ENCODE measurements at places on chromosomes 11 and 22.

DNA sequence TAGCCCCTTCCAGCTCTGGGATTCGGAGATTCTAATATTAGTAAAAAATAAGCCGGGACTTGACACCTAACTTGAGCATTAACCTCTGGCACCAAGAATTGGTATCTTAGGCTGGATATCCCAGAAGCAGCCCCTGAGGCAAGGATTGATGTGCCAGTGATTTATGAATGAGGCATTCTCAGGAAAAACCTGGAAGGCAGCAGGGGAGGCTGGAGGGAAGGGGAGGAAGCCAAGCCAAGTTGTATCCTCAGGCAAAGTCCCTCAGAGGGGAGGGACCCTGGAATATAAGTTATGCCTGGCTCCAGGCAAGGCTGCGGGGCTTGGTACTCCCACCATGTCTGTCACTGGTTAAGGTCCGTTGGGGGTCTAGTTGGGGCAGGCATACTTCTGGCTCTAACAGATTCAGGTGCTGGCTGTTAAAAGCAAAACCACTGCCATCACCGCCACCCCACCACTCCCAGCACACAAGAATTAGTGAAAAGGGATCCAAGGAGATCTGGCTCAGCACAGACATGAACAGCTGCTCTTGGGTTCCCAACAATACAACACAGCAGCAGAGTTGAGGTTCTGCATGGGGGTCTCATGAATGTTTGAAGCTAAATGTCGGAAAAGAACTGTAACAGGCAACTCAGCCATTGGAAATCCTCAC, 29.8 kb downstream of the LMO2 start:
- no peak for DNase-seq

- no peak for DNase-seq
Observed at GRCh38 chr11:76209375-76209972, 3.2 kb upstream of the WNT11 start.

GRCh38 chr11:65223011-65223410, 38.8 kb upstream of the POLA2 start:
- DNase-seq = no peak

DNA sequence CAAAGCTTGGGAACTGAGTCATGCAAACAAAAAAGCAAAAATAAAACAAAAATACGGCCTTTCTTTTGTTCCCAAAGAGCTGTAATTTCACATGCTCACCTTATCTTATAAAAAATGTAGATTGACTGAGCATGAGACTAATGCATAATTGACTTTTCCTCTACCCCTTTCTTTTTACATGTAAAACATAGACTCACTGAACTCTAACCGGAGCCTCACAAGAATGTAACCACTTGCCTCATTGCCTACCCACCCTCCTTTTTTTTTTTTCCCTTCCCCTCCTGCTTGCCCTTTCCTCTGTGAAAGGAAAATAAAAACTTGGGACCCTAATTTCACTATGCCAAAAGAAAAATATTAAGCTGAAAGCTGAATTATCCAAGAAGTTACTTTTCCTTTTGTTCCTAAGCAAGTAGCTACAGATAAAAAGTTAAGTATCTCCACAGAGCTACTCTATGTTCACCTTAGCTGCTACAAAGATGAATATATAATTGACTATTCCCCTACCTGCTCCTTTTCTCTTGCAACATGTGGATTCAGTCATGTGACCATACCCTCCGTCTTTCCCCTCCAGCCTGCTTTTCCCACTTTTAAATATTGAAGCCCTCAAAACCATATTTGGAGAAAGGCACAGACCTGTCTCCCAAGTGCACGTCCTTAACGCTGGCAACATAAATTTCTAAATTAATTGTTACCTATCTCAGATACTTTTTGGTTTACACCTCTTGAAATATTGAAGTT, 39.6 kb upstream of the WEE1 start:
- no peak for DNase-seq

DNA sequence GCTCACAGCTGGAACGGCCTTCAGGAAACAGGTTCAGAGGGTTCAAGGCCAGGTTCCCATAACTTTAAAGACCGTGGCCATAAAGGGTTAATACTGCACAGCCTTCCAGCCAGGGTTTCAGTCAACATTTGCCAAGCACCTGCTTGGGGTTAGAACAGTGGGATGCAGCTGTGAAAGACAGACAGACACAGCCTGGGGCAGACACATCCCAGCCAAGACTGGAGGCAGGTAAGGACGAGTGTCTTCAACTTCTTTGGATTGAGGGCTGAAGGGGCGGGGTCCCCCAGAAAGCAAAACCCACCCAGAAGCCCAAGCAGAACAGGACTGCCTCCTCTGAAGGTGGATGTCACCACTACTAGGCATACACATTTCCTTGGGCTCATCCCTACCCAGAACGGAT, 14.3 kb downstream of the ARFGAP2 start:
- no peak for DNase-seq

GRCh38 chr11:104279587-104279986, 115.6 kb upstream of the PDGFD start:
- DNase-seq = no peak

- DNase-seq = peak; percentile 54
Observed at GRCh38 chr11:123061403-123062157, at the start of gene HSPA8. TSS of gene HSPA8 (minus strand) at chr11:123062136. CDS start at chr11:123061324, 812 bp downstream.

DNA sequence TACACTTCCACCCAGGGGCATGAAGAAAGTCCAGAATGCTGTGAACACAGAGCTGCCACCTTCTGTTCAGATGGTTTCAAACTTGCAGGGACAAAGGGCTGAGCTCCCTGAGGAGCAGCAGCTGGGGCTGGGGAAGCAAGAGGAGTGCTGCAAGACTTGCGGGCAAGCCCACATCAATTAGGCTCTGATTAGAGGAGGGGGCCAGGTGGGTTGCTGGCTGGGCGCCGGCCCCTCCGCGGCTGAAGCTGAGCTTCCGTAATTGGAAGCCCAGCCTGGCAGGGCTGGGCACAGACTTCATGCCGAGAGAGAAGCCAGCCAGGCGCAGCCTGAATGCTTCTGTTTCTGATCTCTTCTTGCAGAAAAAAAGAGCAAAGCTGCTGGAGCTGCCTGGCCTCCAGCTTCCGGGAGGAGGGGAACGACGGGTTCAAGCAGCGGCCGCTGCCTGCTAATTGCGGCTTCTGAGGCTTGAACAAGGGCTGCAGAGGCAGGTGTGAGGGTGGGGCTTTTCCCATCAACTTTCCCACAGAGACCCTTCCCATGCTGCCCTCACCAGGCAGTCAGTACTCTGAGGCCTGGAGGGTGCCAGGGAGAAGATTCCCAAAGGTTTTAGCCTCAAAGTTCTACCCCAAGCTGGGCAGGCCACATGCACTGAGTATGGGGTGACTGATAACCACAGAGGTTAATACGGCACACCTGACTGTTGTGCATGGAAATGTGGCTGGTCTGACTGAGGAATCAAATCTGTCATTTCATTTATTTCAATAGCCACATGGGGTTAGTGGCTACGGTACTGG, 91.1 kb upstream of the LMO1 start:
- no peak for DNase-seq

DNA sequence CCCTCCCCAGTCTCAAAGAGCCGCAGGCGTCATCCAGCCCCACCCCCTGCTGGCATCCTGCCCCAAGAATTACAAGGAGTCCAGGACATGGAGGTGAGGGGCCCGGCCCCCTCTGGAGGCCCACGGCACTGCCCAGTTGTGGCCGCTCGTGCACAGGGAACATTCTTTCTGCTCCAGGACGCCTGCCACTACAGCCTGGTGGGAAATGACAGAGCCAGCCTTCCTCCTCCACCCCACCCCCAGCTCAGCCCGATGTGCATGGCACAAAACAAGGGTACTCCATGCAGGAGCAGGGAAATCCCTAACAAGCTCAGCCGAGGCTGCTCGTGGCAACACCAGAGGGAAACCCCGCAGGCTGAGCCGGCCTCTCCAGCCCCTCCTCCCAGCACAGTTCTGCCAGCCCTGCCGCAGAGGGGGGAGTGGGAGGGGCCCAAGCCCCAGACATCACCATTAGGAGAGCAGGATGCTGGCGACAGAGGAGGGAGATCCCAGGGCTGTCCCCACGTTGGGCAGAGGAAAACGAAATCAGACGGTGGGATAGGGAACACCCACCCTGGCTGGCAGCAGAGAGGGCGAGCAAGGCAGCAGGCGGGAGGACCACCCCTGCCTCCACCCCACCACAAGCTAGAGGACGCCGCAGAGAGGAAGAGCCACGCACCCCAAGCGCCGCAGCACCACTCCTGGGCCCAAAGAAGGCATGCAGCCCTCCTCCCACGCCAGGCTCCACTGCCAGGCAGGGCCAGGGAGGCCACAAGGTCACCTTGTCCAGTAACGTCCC, 10.0 kb downstream of the IGSF9B start:
- DNase-seq = no peak

GRCh38 chr11:59173964-59174663, 2.2 kb downstream of the DTX4 start:
- no peak for DNase-seq

GRCh38 chr22:20234760-20235388, 33.2 kb downstream of the RTN4R start:
- DNase-seq = no peak

- DNase-seq = no peak
Observed at GRCh38 chr11:17394743-17395390, 6.4 kb upstream of the KCNJ11 start.

- no peak for DNase-seq
Observed at GRCh38 chr11:133911171-133911570, 45.6 kb downstream of the IGSF9B start.

- peak; percentile 49 for DNase-seq
Observed at GRCh38 chr22:24156141-24156912, 25.0 kb upstream of the SUSD2 start.

GRCh38 chr11:70532731-70533130, 134.4 kb downstream of the CTTN start:
- DNase-seq = no peak

DNA sequence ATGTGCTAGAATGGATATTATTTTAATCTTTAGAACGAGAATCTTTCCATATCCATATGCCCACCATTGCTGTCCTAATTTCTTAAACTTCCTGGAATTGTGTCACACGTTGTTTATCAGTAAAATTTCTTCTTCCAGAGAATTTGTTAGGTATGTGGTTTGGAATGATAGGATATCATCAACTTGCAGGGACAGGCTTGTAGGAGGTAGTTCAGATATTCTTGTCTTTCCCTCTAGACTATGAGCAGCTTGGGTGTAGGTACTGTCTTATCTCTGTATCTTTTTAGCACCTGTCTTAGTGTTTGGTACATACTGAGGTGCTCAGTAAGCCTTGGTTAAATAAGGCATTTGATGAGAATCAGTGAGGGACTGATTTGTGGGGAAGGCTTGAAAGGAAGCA, 3.4 kb downstream of the CTNND1 start:
- no peak for DNase-seq

DNA sequence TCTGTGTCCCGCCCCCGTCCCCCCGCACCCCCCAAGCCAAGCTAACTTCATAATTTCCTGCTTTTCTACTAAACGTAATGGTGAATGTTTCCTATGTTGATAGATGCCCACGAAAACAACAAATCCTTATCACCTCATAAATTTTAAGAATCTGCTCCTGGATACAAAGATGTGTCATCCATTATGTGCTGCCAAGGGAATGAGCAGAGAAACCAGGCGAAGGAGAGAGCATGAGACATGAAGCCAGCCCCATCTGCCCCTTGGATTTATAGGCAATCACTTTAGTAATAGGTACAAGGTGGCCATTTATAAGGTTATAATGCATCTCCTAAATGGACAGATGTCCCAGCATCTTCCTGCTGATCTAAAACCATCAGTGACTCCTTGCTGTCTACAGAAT, 30.3 kb downstream of the LAYN start:
- no peak for DNase-seq

- no peak for DNase-seq
Observed at GRCh38 chr11:44811841-44812448, 85.2 kb downstream of the TSPAN18 start.

DNA sequence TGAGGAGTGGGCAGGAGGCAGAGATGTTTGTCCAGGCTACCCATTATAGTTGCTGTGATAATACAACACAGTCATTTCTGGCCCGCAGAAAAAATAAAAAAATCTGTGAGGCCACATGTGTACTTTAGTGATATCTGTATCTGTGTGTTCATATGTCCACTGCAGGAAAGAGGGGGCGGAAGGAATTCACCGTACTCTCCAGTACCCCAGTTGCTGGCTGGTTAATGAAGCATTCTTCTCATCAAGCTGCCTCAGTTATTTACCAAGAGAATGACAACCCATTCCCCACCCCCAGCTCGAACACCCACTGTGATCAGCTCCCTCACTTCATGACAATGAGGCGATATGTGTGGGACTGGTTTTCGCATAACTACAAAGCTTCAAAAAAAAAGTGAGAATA, 309.3 kb downstream of the SOX6 start:
- DNase-seq = no peak

- no peak for DNase-seq
Observed at GRCh38 chr22:44341431-44342346, 28.9 kb upstream of the SHISAL1 start.

DNA sequence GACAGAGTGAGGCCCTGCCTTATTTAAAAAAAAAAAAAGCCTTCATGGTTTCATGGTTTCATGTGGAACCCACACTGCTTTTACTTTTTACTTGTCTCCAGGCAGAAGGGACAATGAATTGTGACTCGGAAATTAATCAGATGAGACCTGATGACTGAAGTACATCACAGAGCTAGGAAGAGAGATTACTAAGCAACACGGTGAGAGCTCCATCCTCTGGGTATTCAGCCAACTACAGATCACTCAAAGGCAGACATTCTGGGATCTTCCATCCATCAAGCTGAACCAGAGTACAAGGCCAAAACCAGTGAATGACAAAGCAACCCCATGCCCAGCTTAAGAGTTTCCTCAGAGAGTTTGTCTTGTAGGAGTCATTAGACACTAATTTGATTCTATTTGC, 433.2 kb downstream of the SOX6 start:
- no peak for DNase-seq

- DNase-seq = no peak
Observed at GRCh38 chr11:109892321-109892794, 200.8 kb upstream of the ZC3H12C start.

DNA sequence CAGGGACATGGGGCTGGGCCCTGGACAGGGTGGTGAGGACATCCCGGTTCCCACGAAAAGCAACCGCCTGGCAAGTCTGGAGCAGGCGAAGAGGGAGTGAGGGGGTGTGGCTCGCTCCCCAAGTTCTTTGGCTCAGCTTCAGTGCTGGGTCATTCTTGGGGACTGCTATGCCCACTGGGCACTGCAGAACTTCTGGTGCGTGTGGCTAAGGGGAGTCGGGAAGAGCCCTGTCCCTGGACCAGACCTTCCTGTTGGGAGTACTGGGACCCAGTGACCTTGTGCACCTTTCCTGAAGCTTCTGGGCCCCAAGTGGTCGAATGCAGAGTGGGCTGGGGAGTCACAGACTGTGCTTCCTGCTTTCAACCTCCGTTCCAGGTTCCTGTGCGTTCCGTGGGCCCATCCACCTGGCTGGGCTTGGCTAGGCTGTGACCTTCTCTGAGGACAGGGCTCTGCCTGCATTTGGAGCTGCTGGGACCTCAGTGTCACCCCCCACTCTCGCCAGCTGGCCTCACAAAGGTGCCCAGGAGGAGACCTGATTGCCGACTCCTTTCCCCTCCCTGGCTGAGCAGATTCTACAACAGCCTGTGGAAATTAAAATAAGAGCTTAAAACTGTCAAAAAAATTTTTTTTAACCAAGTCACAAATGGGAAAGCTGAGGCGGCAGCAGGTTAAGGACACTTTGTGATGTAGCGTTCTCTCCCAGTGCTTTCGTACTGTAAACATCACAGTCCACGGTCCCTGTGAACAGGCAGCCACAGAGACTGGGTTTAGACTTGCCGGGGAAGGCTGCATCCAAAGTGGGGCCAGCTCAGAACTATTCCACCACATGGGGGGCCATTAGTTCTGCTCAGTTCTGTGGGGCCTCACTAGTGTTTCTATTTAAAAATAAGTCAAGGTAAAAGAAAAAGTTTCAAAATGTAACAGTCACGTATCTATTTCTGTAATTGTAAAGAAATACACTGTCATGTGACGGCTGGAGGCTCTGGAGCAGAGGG, 63.8 kb upstream of the WNT7B start:
- no peak for DNase-seq

All from effector CD8-positive, alpha-beta T cell (primary cell).